ENCODE measurements at places on chromosomes 12 and 14.

DNA sequence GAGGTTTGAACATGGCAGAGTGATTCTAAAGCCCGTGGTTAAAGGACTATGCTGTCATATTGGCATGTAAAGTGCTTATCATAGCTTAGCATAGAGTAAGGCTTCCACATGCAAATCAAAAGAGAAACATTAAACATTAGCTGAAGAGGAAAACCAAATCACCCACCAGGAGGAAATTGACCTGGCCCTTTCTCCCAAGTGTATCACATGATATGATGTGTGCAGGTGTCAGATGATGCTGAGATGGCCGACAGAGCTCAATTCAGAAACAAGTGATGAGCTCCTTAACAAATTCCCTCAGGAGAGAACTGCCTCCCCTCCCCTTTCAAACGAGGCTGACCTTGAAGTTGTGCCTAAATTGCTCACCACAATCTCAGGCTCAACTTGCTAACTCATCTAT, 217.1 kb upstream of the BTG1 start:
- DNase-seq: no peak

DNA sequence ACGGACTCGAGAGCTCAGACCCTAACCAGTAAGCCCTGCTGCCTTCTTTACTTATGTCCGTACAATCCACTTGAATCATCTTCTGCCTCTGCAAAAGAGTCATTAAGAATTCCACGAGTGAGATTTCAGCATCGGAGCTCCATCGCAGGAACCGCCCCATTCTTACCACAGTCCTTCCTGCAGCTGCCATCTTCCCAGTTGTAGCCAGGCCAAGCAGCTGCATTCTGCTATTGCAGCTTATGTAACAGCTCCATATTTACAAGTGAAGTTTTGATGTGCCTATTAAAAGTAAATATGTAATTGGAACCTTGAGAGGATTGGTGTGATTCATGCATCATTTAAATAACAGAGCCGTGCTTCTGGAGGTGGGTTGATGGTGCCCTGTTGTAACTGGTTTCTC, 157.4 kb downstream of the KICS2 start:
- DNase-seq: no peak

- no peak for DNase-seq
Observed at GRCh38 chr12:131776237-131776889, 51.8 kb upstream of the MMP17 start.

GRCh38 chr14:64764641-64765520, 60.7 kb downstream of the PLEKHG3 start:
- peak; percentile 84 for DNase-seq

GRCh38 chr14:69101331-69101826, 51.5 kb downstream of the DCAF5 start:
- DNase-seq: no peak

GRCh38 chr12:41162461-41162860, 25.7 kb upstream of the PDZRN4 start:
- DNase-seq: no peak

DNA sequence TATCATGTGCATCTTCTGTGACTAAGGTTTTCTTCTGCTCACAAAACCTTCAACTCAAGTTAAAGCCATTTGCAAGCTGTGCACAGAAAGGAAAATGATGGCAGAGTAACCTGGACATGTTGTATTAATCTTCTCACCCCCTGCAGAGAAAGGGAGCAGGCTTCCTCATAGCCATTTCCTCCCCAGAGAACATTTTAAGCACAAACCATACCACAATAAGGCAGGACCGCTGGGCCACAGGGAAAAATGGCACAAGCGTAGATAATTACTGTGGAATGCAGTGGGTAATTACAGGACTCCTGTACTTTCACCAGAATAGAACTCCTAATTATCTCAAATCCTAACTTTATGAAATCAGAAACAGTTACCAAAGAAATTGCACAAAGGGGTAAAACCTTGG, 215.7 kb downstream of the KIF21A start:
- no peak for DNase-seq

Measured in Right ventricle myocardium superior (tissue), 1 donor.